Stimulated activated CD8-positive, alpha-beta memory T cell treated with anti-CD3 and anti-CD28 coated beads, Interleukin-15, amount 100 ng/mL, for 4 hours (primary cell): ENCODE measurements at places on chromosomes 1 and 21.

GRCh38 chr1:89147678-89148658, 22.1 kb upstream of the GBP2 start:
- DNase-seq = no peak

- DNase-seq = no peak
These were observed 13.9 kb upstream of the RERE start for GRCh38 chr1:8831340-8831739.

DNA sequence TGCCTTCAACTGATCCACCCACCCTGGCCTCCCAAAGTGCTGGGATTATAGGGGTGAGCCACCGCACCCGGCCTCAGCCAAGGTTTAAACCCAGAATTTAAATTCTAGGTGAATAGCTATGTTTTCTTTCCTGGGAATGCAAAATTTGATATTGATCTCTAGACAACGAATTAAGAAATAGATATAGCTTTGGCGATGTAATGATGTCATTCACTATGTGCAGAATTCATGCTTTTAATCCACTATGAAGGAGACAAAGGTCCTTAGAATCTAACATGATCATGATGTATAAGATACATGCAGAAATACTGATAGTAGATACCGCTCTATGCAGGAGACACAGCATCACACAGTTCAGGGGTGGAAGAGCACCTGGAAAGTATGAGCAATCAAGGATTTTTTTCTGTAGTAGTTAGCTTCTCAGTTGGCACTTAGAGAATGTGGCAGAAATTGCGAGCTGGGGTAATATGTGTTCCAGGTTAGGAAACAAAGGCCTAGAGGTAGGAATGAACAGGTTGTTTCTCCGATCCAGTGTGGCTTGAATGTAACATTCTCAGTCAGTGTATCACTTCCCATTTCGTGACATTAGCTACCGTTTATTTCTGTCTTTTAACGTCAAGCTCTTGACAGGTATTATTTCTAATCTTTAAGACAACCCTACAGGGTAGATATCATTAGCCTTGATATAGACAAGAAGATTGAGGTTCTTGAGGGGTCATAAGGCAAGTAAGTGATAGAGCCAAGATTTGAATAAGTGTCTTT, 3.0 kb upstream of the CEP350 start:
- DNase-seq = no peak

DNA sequence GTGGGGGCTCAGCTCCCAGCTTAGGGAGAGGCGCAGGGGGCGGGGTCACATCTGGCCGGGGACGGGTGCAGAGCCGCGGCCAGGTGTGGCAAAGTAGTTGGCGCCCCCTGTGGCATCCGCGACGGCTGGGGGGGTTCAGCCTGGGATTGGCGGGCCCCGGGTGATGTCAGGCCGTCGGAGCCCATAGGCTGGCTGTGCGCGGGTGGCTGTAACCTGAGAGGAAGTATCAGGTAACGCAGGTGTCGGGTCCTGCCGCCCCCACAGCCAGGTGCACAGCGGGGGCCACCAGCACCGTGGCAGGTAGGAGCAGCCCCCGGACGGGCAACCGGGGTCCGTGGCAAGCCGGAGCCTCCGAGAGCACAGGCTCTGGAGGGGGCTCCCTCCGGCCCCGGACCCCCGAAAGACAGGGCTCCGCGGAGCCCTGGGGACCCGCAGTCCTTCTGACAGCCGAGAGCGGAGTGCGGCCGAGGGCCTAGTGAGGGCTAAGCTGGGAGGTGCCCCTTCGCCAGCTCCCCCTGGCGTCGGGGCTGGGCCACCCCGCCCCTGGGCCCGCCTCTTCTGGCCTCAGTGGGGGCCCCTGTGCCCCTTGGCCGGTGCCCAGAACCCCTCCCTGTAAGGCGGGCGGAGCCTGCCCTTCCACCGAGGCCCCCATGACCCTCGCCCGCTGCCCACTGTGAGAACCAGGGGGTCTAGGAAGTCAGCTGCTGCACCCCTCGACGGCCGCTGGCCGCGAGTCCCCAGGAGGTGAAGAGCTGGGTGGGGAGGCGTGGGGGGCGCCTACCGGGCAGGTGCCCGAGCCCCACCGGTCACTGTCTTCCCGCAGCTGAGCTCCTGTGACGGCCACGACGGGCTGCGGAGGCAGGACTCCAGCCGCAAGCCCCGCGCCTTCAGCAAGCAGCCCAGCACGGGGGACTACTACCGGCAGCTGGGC, 17.9 kb downstream of the TNFRSF25 start:
- DNase-seq = no peak

GRCh38 chr1:100449477-100449876, 88.5 kb upstream of the GPR88 start:
- DNase-seq = no peak

- DNase-seq = no peak
These were observed 64.1 kb downstream of the LRRN2 start for GRCh38 chr1:204621396-204621795.

GRCh38 chr1:243882276-243882675, 32.2 kb upstream of the AKT3 start:
- DNase-seq = no peak

DNA sequence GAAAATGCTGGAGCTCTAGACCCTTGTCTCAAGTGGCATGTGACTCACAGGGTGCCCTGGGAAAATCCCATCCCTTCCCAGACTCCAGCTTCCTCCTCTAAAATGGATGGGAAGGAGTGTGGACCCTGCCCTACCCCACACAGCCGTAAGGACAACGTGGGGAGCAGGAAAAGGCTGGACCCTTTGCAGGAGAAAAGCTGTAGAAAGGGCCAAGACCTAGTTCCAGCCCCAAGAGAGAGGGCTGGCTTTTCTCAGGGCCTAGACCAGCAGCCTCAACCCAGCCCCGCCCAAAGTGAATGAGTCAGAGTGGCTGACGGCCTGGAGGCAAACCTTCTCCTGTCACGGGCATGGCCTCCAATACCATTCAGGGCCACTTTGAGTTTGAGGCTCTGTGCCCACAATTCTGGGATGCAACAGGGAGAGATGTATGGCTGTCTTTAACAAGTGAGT, 1.1 kb downstream of the LAMB3 start:
- no peak for DNase-seq

- no peak for DNase-seq
These were observed 214.6 kb downstream of the GRIK1 start for GRCh38 chr21:29725025-29725736.

DNA sequence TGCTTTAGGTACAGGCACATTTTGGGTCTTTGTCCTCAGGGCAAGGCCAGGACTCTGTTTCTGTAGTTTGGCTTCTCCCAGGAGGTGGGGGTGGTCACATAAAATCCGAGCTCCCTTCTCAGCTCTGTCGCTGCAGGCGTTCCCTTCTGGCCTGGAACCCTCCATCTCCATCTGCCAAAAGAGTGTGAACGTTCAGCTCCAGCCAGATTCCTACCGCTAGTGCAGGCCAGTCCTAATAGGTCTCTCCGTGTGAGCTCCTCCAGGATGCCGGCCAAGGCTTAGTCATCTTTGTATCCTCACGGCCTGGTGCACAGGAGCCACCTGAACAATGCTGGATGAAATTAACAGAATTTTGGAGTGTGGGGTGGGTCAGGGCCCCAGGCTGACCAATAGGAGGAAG, 19.9 kb upstream of the KCNA10 start:
- DNase-seq = no peak

DNA sequence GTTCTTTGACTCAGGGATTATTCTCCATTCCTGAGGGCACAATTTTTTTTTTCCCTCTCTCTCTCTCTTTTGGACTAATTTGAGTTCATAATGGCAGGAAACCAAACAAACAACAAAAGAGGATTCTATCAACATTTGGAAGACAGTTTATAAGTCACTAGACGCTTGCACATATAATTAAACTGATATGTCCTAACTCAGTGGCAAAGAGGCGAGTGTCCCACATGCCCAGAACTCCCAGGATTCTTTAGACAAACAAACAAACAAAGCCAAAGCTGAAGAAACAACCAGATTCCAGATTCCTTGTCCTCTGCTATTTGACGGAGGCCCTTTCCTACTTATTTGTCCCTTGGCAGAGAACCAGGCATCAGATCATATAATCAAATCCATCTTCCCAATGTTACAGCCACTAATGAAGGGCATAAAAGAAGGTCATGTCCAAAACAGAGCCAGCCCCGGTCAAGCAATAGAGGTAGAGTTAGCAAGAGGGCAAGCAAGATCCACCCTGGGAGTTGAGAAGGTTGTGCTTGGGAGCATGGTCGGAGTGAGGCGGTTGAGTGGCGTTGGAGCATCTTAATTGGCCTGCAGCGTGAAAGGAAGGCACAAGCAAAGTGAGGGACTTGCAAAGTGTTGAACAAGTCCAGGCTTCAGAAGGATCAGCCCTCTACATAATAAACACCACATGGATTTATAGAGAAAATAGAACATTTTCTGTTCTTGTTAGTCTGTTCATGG, 30.3 kb downstream of the ZNF362 start:
- DNase-seq = no peak

- no peak for DNase-seq
These were observed 25.5 kb downstream of the OVGP1 start for GRCh38 chr1:111402083-111402482.

GRCh38 chr1:94083681-94084080, 37.3 kb downstream of the ABCA4 start:
- DNase-seq = no peak

DNA sequence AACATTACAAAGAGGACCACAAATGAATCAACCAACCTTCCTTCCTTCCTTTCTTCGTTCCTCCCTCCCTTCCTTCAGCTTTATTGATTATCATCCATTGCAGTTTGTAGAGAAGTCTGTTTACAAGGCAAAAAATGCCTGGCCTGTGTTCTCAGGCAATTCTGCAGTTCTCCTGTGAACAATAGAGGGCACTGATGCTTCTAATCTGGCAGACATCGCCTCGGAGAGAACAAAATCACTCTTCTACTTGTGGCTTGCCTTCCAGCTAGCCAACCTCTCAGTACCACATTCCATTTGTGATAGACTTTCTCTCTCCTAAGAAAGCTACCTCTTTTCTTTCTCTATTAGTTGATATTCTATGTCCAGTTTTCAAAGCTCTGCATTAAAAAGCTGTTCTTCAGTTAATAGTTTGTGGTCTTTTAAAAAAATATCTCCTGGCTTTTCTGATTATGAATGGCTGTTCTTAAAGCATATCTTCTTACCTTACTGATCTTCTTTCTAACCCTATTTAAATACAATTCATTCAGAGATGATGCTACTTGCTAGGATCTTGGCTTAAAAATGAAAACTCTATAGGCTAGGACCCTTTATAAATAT, 26.9 kb upstream of the ESRRG start:
- DNase-seq = no peak

- no peak for DNase-seq
These were observed 1279.1 kb downstream of the NCAM2 start for GRCh38 chr21:22277341-22277740.

- DNase-seq = no peak
These were observed 77.2 kb upstream of the USH2A start for GRCh38 chr1:216500273-216500967.

GRCh38 chr1:64516301-64516700, 46.4 kb downstream of the CACHD1 start:
- no peak for DNase-seq

DNA sequence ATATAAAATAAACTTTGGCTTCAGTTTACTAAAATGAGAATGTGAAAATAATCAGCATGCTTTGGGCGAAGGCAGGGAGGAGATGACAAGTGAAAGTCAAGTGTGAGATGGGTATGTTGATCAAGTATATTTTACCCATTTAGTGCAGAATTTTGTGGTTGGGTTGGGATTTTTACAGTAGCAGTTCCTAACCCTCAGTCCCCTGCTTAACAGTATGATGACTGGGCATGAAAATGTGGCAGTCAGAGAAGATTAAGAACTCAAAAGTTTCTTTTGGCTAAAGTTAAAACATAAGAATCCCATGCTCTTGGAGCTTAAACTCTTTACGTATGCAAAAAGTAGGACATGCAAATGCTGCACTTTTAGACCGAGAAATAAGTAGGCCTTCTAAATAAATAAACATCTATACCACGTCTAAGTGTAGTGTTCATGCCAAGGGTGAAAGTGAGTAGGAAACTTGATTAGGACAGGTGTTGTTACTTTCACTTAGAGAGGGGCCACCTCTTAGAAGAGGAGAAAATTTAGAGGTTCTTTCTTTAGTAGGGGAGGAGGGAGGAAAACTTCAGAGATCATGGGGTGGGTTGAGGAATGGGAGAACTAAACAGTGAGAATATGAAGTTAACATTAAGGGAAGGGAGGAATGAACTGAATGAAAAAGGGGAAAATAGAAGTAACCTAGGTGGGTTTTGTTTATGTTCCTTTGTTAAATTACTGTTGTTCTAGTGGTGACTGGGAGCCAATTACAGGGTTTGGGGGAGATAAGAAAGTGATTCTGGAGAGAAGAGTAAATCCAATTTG, 127.8 kb downstream of the OSBPL9 start:
- DNase-seq = no peak
